ENCODE measurements at places on chromosomes 12 and 14. TPM values are rescaled to one million over a fixed set of nuclear protein-coding genes. Genes with fewer than 3 reads are reported as not detected.

The RND1 gene
- total RNA-seq, result 0.89 TPM

GRCh38 chr12:132024758-132025157, 75.0 kb downstream of the EP400 start:
- H3K27ac ChIP-seq, result no peak overlapping the region
- no peak for DNase-seq
- H3K4me3 ChIP-seq, result no peak overlapping the region

DNA sequence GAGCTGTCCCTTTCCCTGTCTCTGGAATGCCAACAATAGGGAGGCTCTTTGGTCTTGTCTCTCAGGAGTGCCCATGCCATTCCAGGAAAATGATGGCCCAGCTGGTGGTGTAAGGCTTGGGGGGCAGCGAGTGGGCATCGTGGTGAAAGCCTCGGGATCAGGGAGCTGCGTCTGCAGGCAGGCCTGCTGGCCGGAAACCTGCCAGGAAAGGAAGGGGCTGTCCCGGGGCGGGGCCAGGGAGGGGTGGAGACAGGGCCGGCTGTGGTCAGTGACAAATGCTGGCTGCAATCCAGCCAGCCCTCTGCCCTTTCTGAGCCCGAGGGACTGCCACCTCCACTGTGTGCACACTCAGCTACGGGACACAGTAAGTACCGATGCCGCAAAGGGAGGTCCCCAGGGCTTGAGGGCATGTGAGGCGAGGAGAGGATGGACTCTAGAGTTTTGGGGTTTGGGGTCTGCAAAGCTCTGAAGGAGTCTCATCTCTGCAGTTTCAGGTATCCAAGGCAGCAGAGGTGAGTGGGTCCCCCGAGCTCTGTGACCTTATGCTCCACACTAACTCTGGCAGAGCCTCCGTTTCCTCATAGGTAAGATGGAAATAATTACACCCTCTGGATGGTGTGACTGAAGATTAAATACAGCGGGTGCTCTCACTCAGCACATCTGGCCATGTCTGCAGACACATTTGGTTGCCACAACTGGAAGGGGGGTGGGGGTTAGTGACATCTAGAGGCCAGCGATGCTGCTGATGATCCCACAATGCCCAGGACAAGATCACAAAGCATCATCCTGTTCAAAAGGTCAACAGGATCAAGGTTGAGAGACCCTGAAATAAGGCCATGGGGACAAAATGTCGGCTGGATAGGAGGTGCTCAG, at the start of gene SERPINA5:
Gene SERPINA5, plus strand, starts transcription at position 300 of the 873 bp plus-strand sequence. CDS start 5,937 bp downstream, outside the sequence.
- DNase-seq, result no peak
- peaks cover 3% of the 10 kb centered on the region for H3K27me3 ChIP-seq
- peaks cover 5% of the 10 kb centered on the region for H3K4me1 ChIP-seq
- H3K27ac ChIP-seq, result no peak within 1 kb of the TSS
- no peak within 1 kb of the TSS for H3K4me3 ChIP-seq

The NEDD8 gene
- 158 TPM for total RNA-seq

GRCh38 chr12:26128168-26128567, 3.3 kb upstream of the BHLHE41 start:
- H3K4me1 ChIP-seq, result peaks cover 23% of the 10 kb centered on the region
- no peaks in the 10 kb centered on the region for H3K36me3 ChIP-seq
- no peak overlapping the region for H3K27ac ChIP-seq
- H3K27me3 ChIP-seq, result peaks cover 45% of the 10 kb centered on the region
- DNase-seq, result no peak
- H3K4me3 ChIP-seq, result no peak overlapping the region

DNA sequence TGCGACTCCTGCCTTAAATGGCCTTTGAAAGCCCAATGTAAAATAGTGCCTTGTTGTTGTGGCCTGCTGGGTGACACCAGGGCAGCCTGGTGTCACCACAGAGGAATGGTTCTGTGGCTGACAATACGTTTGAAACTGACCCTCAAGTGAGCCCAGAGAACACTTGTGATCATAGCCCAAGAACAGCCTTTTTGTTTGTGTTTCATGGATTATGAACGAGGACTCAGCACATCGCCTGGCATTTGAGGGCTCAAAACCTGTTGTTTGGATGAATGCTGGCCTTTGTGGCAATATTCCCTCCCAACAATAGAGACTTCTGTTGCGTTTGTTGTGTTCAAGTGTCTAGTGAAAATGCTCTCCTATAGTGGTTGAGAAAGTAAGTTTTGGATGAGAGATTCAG, 48.5 kb downstream of the TSPAN9 start:
- peaks cover 23% of the 10 kb centered on the region for H3K36me3 ChIP-seq
- no peak overlapping the region for H3K27ac ChIP-seq
- no peak overlapping the region for H3K4me3 ChIP-seq

The RPL10L gene
- total RNA-seq, result not detected

- H3K36me3 ChIP-seq, result no peaks in the 10 kb centered on the region
- no peak overlapping the region for H3K4me3 ChIP-seq
- H3K4me1 ChIP-seq, result peaks cover 57% of the 10 kb centered on the region
- DNase-seq, result no peak
These were observed 177.5 kb downstream of the DACT1 start for GRCh38 chr14:58815161-58815701.

DNA sequence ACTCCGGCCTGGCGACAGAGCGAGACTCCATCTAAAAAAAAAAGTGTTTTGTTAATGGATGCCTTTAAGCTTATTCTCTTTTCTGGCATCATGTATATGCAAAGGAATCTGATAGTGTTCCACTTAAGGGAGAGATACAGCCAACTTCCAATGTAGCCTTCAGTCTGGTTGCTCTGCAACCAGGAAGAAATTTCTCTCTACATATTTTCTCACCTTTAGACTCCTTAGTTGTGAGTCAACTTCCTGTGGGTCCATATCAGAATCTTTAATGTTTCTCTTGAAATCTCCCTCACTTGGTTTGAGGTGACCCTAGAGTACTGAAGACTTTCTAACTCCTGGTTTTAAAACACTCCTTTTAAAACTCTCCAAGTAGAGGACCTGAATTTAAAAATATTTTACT, 340.4 kb downstream of the SLC6A15 start:
- H3K4me1 ChIP-seq, result no peaks in the 10 kb centered on the region
- no peaks in the 10 kb centered on the region for H3K36me3 ChIP-seq
- H3K27ac ChIP-seq, result no peak overlapping the region
- no peak overlapping the region for H3K4me3 ChIP-seq

DNA sequence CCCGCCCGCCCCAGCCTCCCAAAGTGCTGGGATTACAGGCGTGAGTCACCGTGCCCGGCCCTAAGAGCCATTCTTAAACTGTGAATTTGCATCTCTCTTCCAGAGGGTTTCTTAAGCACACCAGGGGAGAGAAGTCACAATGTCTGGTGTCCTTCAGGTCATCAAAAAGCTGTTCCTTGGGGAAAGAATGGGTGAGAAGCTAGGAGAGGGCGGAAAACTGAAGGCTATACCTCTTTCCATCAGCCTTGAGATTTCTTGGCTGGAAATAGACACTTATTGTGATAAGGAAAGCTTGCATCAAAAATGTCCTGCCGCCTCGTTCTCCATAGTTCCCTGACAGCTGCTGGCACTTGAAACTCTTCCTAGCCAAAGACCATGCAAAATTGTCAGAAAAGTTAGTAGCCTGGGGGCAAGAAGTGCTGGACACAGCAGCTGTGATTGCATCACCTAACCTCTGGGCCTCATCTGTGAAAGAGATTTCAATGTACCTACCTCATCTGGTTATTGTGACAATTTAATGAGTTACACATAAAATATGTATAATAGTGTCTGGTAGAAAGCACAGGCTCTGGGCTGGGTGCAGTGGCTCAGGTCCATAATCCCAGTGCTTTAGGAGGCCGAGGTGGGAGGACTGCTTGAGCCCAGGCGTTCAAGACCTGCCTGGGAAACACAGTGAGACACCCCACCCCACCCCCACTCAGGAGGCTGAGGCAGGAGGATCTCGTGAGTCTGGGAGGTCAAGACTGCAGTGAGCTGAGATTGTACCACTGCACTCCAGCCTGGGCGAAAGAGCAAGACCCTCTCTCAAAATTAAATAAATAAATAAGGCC, 9.7 kb upstream of the UBC start:
- peak overlapping the region; percentile 79 for H3K27ac ChIP-seq
- H3K36me3 ChIP-seq, result no peaks in the 10 kb centered on the region
- DNase-seq, result no peak
- peaks cover 51% of the 10 kb centered on the region for H3K4me1 ChIP-seq

DNA sequence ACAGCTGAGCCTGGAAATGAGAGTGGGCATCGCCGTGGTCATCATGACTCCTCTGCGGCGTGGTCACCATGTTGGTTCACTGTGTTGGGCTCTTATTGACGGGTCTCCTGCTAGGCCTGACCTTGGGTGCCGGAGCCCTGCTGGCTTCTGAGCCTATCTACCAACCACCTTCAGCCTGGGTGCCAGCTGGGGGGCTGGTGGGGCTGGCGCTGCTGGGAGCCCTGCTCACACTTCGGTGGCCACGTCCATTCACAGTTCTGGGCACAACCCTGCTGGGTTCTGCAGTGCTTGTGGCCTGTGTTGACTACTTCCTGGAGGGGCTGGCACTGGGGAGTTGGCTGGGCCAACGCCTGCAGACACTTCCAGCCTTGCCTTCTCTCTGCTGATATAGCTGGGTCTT, 3.7 kb upstream of the DNAJC14 start:
- no peak overlapping the region for H3K27ac ChIP-seq
- H3K4me3 ChIP-seq, result no peak overlapping the region
- peaks cover 12% of the 10 kb centered on the region for H3K36me3 ChIP-seq
- peaks cover 27% of the 10 kb centered on the region for H3K4me1 ChIP-seq
- no peak for DNase-seq
